ENCODE measurements at places on chromosomes 11 and 22. TPM values are rescaled to one million over a fixed set of nuclear protein-coding genes. Genes with fewer than 3 reads are reported as not detected.

Gene TPST2
- total RNA-seq = 10.4 TPM

Gene DEUP1
- total RNA-seq = not detected

DNA sequence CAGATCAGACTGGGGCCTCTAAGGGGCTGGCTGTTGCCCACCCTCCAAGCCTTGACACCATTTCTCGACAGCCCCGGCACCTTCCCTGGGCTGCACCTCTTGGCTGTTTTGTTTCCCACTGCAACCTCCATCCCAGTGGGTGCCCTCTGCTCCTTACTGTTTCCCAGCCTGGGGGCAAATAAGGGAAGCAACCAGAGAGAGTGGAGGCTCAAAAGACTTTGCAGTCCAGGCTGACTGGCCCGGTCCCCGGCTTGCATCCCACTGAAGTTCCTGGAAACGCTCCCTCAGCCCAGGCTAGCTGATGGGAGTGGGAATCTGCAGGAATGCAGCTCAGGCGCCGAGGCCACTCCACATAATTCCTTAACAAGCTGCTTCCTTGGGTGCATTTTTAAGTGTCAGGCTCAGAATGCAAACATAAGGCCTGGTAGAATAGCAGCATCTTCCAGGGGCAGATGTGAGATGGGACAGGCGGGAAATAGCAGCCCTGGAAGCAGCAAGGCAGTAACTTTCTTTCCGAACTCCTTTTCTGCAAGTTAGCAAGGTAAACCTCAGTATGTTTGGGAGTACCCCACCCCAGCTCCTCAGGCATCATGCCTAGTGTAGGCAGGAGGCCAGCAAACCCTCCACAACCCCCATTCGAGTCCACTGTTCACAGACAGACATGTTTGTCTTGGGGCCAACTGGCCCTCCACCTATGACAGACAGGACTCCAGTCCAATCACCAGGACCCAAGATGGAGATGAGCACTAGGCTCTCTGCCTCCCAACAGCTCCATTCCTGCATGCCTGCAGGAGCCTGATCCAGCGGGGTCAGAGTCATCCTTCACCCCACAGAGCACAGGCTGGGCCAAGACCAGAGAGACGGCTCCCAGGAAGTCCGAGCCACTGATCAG is 39.3 kb downstream of the RPL27A start:
- DNase-seq = no peak
- H3K4me3 ChIP-seq = no peak overlapping the region
- H3K4me1 ChIP-seq = peaks cover 19% of the 10 kb centered on the region
- H3K36me3 ChIP-seq = no peaks in the 10 kb centered on the region

GRCh38 chr11:105215528-105215927 is 76.0 kb upstream of the CARD18 start:
- H3K4me1 ChIP-seq = peaks cover 5% of the 10 kb centered on the region
- H3K36me3 ChIP-seq = no peaks in the 10 kb centered on the region
- H3K27ac ChIP-seq = no peak overlapping the region
- no peak overlapping the region for H3K4me3 ChIP-seq
- H3K27me3 ChIP-seq = peaks cover 3% of the 10 kb centered on the region
- no peak for DNase-seq

Gene MYOD1
- not detected for total RNA-seq

Data from activated B cell treated with CpG ODN at 0.5 μM for 24 hours (primary cell).